Activated CD4-positive, alpha-beta T cell treated with anti-CD3 and anti-CD28 coated beads for 1 hour (primary cell): ENCODE measurements at places on chromosomes 12 and 14.

- no peak for DNase-seq
Observed at GRCh38 chr14:64561631-64562030, 11.9 kb downstream of the PPP1R36 start.

DNA sequence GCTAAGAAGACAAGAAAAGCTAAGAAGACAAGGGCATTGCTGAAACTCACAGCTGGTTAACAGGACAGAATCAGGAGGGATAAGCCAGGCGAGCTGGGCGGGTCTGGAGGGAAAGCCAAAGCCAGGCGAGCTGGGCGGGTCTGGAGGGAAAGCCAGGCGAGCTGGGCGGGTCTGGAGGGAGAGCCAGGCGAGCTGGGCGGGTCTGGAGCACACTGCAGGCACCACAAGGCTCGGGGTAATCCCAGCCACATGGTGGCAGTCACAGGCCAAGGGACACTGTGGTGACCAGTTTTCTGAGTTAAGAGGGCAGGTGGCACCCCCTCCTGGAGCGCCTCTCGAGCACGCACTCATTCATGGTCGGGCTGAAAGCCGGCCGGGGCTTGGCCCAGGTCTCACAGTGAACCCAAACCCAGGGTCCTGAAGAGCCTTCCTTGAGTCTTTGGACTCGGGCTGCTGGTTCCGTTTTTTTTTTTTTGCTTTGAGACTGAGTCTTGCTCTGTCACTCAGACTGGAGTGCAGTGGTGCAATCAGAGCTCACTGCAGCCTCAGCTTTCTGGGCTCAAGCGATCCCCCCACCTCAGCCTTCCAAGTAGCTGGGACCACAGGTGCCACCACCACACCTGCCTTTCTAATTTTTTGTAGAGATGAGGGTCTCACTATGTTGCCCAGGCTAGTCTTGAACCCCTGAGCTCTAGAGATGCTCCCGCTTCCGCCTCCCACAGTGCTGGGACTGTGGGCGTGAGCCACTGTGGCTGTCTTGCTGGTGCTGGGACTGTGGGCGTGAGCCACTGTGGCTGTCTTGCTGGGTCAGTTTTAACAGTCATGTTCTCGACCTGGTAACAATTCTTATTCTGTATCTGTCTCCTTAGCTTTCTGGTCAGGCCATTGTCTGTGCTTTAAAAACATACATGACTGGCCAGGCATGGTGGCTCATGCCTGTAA is 40.2 kb downstream of the HSP90AA1 start:
- no peak for DNase-seq

GRCh38 chr14:32635061-32635719 is 303.5 kb upstream of the NPAS3 start:
- no peak for DNase-seq

DNA sequence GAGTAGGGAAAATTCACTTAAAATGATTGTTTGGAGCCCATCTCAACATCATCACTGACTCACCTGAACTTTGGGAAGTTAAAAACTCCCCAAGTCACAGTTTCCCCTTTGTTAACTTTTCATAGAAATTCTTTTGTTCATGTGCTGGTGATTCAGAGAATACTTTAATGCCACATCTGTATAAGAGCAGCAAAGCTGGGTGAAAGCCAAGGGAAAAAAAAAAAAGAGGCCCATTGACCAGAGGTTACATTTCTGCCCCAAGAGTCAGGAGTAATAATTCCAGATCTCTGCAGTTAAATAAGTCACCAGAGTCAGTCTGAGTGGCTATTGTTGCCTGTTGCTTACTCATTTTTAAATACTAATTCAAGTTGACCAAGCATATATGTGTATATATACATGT is 136.4 kb upstream of the LGR5 start:
- no peak for DNase-seq

- DNase-seq = no peak
Observed at GRCh38 chr14:59997449-59997848, 77.5 kb downstream of the LRRC9 start.

DNA sequence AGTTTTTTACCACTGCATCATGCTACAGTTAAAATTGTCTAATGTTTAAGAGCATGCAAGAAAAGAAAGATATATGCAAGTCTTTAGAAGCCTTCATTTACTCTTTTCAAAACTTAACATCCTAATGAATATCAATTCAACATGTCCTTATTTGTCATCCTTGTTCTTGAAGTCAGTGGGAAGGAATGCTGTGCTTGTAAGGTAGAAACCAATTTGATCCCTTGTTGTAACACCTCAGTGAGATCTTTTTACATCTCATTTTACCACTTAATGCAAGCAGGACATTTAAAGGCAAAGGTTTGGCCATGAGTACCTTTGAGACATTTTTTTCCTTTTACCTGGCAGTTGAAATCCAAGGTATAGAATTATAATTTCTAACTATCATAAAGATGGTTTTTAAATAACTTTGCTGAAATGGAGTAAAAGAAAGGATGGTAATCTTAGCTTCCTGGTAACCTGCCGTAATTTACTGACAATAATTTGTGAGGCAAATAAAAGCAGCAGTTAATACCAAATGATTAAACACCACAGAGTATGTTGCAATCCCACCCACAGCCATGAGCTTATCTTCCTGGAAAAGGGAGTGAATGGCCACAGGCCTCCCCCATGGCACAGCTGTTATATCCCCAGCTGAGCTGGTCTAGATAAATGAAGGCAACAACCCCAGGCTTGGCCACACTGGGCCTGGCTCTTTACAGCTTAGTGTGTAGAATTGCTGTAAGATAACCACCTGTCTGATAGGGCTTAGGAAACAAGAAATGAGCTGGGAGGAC is 33.2 kb upstream of the STRN3 start:
- no peak for DNase-seq

- no peak for DNase-seq
Observed at GRCh38 chr14:71244341-71244740, 337.1 kb downstream of the PCNX1 start.

GRCh38 chr14:84688297-84689025 is 841.5 kb upstream of the FLRT2 start:
- DNase-seq = no peak

DNA sequence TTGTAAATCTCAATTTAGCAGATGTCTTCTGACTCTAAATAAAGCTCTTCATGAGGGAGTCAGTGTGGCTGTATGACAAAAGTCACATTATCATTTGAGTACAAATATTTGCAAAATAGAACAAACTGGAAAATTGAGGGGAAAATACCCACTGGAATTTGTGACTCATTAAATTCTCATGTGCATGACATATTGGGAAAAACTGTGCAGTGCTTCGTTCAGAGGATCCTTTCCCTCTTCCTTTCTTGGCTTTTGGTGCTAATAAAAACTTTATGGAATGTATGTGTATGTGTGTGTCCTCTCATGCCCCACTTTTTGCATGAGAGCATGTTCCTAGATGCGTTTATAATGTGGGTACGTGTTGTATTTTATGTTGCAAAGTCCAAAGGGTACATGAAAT is 267.8 kb downstream of the KTN1 start:
- no peak for DNase-seq

GRCh38 chr14:89775151-89775550 is 179.4 kb downstream of the EFCAB11 start:
- no peak for DNase-seq

GRCh38 chr14:33590891-33591630 is 359.8 kb downstream of the EGLN3 start:
- DNase-seq = no peak

DNA sequence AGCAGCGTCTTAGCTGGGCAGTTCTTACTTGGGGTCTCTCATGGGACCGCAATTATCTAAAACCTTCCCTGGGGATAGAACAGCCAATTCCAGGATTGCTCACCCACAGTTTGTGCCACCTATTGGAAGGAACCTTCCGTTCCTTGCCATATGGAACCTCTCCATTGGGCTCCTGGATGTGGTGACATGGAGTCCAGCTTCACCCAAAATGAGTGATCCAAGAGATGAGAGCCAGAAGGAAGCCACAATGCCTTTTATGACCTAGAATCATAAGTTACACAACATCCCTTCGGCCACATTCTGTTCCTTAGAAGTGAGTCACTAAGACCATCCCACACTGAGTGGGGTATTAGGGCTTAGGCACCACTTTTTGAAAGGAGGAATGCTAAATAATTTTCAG is 164.4 kb downstream of the FBXL14 start:
- DNase-seq = no peak

DNA sequence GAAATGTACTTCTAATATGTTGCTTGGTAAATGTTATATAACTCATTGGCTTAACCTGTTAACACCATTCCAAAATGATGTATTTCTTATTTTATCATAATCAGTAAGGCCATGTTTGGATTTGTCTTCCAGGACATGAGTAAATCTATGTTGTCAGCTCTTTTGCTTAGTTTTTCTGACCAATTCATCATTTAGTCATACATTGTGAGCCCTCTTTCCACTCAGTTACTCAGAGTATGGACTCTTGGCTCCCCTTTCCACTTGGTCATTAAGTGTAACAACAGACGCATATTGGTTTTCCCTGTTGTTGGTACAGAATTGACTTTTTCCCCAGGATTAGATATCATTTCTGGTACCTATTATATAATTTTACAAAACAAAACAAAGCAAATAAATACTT is 9.0 kb upstream of the CLEC4D start:
- DNase-seq = no peak

GRCh38 chr14:67569011-67569650 is 30.9 kb downstream of the PIGH start:
- no peak for DNase-seq

- peak; percentile 52 for DNase-seq
Observed at GRCh38 chr12:124713436-124714082, 146.1 kb upstream of the NCOR2 start.

DNA sequence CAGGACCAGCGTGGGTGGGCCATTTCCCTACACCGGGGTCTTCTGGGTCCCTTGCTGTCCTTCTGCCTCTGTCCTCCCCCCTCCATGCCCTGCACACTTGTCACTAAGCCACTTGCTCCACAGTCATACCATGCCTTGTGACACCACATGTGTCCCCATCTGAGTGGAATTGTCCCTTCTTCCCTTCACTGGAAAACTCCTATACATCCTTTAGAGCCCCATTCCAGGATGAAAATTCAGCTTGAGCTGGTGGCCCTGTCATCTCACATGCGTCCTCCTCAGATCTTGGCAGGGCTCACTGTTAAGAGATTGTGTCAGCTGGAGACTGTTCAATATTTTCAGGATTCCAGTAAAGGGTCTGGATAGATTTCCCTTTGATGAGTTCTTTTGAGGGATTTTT is 87.4 kb downstream of the DNAH10 start:
- DNase-seq = no peak

DNA sequence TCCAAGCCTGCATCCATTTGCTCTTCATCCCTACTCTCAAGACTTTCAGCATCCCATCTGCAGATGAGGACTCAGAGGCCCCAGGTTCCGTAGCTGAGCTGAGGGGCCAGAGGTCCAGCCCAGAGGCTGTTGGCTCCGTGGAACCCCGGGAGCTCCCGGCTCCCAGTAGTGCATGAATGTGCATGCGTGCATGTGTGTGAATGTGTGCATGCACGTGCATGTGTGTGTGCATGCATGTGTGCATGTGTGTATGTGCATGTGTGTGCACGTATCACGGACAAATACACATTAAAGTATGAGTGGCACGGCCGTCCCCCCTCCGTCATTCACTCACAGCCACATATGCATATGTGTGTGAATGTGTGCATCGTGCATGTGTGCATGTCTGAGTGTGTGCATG is 149.9 kb downstream of the KIF26A start:
- no peak for DNase-seq

DNA sequence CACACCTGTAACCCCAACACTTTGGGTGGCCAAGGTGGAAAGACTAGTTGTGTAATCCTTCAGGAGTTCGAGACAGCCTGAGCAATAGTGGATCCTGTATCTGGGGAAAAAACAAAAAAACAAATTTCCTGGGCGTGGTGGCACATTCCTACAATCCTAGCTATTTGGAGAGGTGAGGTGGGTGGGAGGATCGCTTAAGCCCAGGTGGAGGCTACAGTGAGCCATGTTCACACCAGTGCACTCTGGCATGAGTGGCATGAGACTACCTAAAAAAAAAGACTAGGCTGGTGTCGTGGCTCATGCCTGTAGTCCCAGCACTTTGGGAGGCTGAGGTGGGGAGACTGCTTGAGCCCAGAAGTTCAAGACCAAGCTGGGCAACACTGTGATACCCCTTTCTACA is 17.2 kb downstream of the PTGES3 start:
- DNase-seq = no peak

- DNase-seq = no peak
Observed at GRCh38 chr12:112907415-112908157, 824 bp downstream of the OAS1 start.

- no peak for DNase-seq
Observed at GRCh38 chr12:95411057-95411456, 62.9 kb upstream of the METAP2 start.

DNA sequence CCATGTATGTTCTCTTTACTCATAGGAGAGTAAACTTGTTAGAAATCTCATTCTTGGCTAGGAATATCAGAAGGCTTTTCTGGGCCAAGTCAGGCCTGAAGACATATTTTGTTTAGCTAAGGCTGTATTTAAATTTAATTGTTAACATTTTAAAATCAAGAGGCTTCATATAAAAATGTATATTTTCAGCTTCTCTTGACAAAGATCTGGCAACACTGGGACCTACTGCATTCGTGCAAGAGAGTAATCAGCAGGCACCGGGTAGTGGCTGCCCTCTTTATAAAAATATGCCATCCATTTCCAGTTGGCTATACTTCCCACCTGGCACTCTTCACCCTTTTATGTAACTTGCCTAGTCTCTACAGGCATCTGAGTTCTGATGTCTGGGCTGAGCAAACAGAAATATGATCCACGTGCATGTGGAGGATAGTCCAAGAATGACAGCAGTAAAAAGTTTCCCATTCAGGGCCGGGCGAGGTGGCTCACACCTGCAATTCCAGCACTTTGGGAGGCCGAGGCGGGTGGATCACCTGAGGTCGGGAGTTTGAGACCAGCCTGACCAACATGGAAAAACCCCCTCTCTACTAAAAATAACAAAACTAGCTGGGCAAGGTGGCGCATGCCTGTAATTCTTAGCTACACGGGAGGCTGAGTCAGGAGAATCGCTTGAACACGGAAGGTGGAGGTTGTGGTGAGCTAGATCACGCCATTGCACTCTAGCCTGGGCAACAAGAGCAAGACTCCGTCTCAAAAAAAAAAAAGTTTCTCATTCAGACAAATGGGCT is 2.0 kb upstream of the SOS2 start:
- no peak for DNase-seq

GRCh38 chr12:27999521-27999920 is 27.0 kb upstream of the PTHLH start:
- DNase-seq = no peak

DNA sequence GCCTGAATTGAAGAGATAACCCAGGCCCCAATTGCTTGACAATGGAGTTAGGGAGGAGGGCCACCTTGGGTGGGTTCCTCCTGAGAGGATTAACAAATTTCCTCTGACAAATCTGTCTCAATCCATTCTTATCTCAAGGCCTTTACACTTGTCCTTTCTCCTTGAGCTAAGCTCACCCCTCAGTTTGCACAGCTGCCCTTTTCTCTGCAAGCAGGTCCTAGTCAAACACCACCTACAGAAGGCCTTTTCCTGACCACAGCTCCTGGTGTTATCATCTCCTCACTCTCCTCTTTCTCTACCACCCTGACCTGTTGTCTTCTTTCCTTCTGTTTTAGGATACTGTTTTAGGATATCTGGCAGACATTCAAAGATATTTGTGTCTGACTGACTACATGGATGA is 26.4 kb upstream of the GSC start:
- DNase-seq = no peak

GRCh38 chr14:48725051-48725734 is 861.0 kb downstream of the RPS29 start:
- DNase-seq = no peak

- no peak for DNase-seq
Observed at GRCh38 chr12:113002155-113002554, 23.8 kb downstream of the OAS2 start.
